ENCODE measurements at places on chromosomes 5 and 9. TPM values are rescaled to one million over a fixed set of nuclear protein-coding genes. Genes with fewer than 3 reads are reported as not detected.

- no peaks in the 10 kb centered on the region for H3K4me1 ChIP-seq
- H3K36me3 ChIP-seq = no peaks in the 10 kb centered on the region
- H3K4me3 ChIP-seq = no peak overlapping the region
These were observed 336.9 kb upstream of the DMAC1 start for GRCh38 chr9:8136477-8136876.

DNA sequence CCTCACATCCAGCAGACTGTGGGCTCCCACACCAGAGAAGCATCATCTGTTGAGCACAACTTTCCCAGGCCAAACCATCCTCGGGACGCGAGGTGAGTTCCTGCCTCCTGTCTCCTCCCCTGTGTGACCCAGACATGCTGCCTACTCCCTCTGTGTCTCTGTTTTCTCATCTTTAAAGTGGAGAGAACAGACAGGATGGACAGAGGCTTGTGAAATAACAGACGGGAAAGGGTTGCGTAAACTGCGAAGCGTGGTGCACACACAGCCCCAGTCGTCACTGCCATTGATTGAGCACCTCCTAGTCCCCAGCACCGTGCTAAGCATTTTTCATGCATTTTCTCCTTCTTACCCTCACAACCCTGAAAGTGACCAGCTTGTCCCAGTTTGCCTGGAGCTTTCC lies 52.1 kb upstream of the LMX1B start:
- H3K4me3 ChIP-seq = no peak overlapping the region
- H3K36me3 ChIP-seq = no peaks in the 10 kb centered on the region
- no peak for DNase-seq
- H3K27me3 ChIP-seq = peaks cover 27% of the 10 kb centered on the region
- H3K4me1 ChIP-seq = peaks cover 7% of the 10 kb centered on the region

The SH3PXD2B gene
- polyA plus RNA-seq = 0.13 TPM

DNA sequence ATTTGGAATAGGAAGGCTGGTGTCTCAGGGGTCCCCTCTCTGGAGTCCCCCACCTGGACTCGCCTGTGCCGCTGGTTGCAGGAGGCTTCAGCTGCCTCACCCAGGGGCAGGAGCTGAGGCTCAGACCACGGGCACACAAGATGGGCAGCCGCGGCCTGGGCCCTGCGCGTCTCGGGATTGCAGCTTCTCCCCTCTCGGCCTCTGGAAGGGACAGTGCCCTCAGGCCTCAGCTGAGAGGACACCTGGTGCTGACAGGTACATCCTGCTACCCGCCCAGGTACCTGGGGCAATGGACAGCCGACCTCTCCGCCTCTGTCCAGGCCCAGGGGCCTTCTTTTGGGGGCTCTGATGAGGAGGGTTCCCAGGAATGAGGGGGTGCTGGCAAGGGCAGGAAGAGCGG lies 38.3 kb downstream of the UNC5A start:
- peaks cover 93% of the 10 kb centered on the region for H3K27me3 ChIP-seq
- H3K4me1 ChIP-seq = peaks cover 26% of the 10 kb centered on the region
- H3K4me3 ChIP-seq = no peak overlapping the region

DNA sequence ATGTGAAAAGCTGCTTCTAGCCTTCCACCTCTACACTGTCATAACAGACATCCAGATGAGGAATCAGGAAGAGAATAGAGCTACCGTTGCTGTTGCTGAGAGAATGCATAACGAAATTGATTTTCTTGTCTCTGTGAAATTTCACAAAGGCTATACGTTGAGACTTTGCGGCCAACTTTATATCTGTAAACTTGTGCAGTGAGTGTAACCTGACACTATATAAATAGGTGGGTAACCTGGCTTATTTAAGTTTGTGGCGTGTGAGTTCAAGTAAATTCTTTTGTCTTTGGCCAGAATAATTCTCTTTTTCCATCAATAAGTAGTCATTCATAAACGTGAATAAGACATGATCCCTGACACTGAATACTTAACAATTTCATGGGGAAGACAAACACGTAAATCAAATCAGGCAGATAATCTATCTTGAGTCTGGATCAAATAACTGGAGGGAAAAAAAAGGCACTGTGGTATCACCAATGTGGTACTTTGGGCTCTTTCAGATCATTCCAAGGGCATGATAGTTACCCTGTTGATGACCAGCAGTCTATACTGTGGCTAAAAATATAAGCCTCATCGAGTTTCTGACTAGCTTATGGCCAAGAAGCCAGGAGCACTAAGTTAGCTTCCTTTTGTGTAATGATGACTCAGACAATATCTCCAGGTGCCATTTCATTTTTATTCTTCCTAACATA lies 98.2 kb upstream of the RASA1 start:
- no peaks in the 10 kb centered on the region for H3K36me3 ChIP-seq
- no peak for DNase-seq
- H3K4me1 ChIP-seq = no peaks in the 10 kb centered on the region
- no peak overlapping the region for H3K4me3 ChIP-seq
- no peaks in the 10 kb centered on the region for H3K27me3 ChIP-seq
